ENCODE measurements at places on chromosomes 1 and 21. TPM values are rescaled to one million over a fixed set of nuclear protein-coding genes. Genes with fewer than 3 reads are reported as not detected.
A peak's percentile ranks its signal among the peaks of the same experiment; 100 is the strongest.

EDARADD gene
- 2.2 TPM for total RNA-seq

DNA sequence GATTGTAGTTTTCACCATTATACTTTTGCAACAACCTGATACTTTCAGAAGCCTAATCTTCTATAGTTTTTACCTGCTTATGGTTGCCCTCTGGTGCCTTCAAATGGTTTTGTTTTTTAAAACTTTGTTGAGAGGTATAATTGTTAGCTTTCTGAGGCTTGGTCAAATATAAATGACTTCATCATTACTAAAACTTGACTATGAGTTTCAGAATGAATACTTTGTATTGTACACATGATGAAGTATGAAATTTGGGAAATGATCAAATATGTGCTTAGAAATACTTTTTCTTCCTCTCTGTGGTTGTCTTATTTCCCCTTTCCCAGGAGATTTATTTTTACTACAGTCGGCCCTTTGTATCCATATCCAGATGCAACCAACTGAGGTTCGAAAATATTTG is 151.8 kb upstream of the B3GALT2 start:
- peak; percentile 52 for DNase-seq

- no peak for DNase-seq
These were observed 605.8 kb upstream of the CAMK1G start for GRCh38 chr1:208977638-208978256.

- no peak for DNase-seq
These were observed 441.6 kb downstream of the OMA1 start for GRCh38 chr1:58104960-58105359.

IVL gene
- total RNA-seq = 0.16 TPM

GRCh38 chr1:64343105-64343822 is 126.7 kb upstream of the CACHD1 start:
- peak; percentile 67 for DNase-seq

DNA sequence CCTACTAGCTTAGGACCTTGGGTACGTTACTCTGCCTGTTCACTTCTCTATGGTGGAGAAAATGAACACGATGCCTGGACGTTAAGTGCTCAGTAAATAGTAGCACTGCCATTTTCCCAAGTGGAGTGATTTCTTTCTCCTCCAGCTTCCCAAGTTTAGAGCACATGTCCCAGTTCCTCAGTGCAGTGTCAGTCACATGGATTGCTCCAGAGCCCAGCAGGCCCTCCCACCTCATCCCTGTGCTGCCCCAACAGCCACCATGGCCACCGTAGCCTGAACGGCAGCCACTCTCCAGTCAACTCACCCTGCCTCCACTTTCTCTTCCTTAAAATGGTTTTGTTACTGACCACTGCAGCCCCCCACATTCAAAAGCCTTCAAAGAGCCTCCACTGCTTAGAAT is 8.5 kb downstream of the STMN1 start:
- no peak for DNase-seq

OR2G6 gene
- not detected for total RNA-seq

BMP8B gene
- not detected for total RNA-seq

DNA sequence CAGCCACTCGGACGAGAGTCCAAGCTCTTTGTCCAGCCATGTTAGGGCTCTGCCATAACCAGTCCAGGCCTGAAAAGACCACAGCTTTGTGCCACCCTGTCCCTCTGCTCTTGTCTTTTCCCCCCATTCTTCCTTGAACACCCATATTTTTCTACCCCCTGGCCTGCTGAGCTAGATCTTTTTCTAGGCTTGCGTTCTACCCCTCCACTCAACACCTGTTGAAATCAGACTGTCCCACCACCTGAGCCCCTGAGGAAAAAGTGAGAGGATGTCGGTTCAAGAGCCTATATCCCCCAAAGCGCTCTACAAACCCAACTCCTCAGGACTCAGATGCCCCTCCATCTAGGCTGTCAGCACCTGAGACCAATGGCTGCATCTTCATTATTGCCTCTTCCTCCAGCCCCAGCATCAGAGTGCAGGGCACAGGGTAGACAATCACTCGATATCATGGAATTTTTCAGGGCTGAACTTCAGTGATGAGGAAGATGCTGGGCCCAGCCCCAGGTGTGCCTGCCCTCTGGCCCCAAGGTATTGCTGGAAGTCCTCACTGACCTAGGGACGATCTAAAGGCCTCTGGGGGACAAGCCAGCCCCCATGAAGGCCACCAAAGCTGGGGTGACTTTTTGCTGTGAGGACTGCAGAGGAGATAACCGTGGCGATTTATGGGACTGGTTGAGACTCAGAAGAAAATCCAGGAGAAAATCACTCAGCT is 75.3 kb downstream of the CD247 start:
- no peak for DNase-seq

DNA sequence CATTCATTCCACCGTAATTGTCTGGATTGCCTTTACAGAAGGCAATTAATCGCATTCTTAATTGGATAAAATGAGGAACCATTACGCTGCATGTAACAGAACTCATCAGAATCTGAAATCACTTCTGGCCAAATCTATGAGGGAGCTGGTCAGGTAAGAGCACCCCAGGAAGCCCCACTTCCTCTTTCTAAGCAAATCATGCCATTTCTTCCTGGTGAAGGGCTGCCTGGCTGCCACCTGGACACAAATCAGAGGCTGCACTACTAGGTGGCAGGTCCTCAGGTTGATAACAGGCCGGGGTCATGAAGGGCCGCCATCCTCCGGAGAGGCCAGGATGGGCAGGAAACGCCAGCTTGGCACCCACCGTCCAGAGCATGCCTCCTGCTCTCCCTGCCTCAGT is 73.7 kb downstream of the CAPZB start:
- no peak for DNase-seq

DNA sequence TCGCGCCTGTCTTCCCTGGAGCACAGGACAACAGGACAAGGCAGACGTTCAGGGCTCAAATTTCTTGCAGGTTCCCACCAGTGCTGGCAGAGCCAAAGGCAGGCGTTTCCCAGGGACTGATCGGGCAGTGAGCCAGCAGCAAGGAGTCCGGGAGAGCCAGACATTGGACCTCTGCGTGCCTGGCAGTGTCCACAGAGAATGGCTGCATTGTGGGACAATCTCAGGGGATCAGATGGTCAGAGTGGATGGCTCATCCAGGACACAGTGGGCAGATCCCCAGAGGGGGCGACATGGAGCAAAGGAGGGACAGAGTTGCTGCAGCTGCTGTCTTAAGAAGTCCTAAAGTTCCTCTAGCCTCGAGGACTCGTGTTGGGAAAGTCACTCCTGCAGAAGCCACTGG is 4.6 kb downstream of the TMEM63A start:
- DNase-seq = no peak

GPR161 gene
- total RNA-seq = 16.5 TPM

RABGAP1L gene
- total RNA-seq = 40.2 TPM

GRCh38 chr1:54977533-54978297 is 2.7 kb upstream of the TMEM61 start:
- DNase-seq = no peak

DNA sequence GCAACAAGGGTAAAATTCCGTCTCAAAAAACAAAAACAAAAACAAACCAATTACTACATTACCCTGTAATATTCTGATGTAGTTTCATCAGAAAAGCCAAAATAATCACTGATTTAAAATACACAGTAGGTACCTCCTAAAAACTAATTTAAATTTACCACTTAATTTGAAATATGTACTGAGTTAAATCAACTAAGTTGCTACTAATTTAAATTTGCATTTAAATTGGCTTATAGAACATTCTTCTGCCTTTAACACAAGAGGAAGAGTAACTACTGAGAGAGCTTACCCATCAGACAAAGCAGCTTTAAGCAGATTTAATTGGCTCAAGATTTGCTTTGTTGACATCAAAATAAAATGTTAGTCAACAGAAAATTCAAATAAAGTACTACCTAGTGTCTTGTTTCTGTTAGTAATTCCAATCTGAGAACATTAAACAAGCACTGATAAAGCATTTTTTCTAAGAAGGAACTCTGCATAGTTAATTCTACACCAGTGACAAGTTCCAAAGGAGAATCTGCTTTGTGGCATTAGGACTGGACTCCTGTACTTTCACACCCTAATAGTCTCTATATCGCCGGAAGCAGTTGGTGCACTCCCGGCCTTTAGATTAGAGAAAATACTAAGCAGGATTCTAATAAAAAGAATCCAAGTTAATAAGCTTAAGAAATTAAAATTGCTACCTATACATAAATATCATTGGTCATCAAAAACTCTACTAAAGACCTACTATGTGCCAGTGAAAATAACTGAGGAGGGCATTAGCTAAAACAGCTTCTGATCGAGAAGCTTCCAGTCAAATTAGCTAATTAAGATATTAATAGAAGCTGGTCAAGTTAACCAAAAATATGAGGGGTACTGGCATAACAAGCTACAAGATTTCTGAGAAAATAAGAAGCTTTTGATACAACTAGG is 8.4 kb downstream of the LUZP1 start:
- DNase-seq = no peak

KRTAP19-3 gene
- not detected for total RNA-seq

DNA sequence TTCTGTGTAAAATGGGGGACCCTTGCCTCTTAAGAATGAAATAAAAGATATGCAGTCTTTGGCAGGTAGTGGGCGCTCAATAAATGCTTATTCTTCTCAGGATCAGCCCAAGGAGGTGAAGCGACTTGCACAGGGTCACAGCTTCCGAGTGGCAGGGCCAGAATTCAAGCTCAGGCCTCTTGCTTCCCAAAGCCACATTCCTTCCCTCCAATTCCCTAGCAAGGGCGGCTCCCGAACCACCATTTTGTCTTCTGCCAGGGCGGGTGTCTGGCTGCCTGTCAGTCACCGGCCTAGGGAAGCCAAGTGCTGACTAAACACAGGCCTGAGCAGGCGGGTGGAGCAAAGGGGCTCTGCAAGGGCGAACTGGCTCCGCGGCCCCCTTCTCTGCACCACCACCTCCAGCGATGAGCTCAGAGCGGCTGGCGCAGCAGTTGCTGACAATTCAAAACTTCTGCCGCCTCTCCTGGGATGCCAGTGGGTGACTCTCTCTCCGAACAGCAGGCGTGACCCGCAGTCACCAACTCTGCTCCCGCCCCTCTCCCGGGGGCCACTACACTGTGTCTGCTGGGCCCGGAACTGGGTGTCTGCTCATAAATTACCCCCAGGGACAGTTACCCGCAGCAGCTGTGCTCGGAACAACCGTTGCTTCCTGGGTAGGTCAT is 10.8 kb downstream of the GPR3 start:
- DNase-seq = no peak

Measured in astrocyte (in vitro differentiated cells and primary cell).